Posterior cingulate gyrus (tissue), 11 donors: ENCODE measurements at places on chromosomes 1 and 21.

DNA sequence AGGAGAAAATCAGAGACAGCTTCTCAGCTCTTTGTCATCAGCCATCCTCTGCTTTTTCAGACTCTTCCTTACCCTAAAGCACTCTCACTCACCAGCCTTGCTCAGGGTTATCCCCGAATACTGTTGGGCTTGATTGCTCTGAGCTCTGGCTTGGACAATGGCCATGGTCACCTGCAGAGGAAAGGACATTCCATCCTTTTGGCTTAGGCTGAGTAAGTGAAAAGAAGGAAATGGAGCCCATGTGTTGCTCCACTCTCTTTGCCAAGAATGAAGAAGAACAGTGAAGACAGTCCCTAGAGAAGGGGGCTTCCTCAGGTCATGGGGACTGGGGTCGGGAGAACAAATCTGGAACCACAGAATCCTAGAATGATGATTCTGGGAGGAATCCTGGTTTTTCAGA, 2.3 kb downstream of the MTMR11 start:
- DNase-seq = no peak

DNA sequence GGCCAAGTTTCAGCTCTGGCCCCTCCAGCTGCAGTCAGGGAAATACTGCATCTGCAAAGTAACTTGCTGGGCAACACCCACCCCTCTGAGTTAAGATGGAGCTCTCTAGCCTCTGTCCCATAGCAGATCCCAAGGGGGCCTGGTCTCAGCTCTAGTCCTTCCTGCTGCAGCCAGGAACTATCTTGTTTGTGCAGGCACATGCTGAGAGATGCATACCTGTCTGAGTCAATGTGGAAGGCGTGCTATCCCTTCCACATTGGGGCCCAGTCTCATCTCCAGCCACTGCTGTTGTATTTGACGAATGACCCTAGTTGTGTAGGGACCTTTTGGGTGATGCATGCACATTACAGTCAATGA, 76.4 kb downstream of the CTH start:
- DNase-seq = no peak

- no peak for DNase-seq
Observed at GRCh38 chr1:57353654-57354053, 70.2 kb downstream of the DAB1 start.

DNA sequence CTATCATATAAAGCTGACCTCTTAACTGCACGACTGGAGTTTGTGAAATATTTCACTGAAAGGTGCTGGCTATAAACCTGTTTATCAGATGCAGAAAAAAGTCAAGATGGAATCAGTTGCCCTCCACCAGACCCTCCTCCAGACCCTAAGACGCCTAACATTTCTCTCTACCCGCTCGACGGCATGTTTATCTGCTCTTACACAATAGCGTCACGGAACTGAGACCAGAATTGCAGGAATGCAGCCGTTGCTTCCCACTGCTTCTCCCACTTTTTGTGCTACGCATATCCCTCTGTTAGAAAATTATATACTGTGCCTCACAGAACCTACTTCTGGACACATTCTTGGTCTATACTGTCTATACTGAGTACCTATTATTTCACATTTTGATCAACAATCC, 28.2 kb upstream of the FAM131C start:
- no peak for DNase-seq

DNA sequence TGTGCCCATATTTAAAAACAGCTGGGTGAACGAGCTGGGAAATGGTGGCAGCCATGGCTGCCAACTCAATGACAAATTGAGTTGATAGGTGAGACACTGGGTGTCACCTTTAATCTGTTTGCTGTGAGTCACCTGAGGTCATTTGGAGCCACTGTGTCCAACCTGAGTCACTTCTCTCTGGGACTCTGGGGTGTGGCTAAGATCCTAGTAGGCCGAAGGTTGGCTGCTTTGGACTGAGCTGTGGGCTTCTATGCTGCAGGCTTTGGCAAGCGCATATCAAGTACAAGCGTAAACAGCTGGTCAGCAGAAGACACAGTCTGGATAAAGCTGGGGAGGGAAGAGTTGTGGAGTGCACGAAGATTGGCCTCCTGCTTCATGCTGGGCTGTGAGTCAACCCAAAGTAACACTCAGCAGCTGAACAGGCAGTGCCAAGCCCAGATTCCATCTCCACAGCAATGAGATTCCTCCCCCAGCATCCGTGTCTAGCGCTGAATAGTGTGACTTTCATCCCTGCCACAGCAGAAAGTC, 24.0 kb downstream of the TEX35 start:
- DNase-seq = peak; percentile 88

GRCh38 chr1:43404353-43404752, 14.7 kb downstream of the SZT2 start:
- DNase-seq = no peak

- no peak for DNase-seq
Observed at GRCh38 chr1:86822459-86822858, 91.5 kb downstream of the SELENOF start.

GRCh38 chr1:28973596-28974421, 59.4 kb downstream of the EPB41 start:
- no peak for DNase-seq

- DNase-seq = peak; percentile 20
Observed at GRCh38 chr1:235329139-235329902, 951 bp downstream of the GGPS1 start.

DNA sequence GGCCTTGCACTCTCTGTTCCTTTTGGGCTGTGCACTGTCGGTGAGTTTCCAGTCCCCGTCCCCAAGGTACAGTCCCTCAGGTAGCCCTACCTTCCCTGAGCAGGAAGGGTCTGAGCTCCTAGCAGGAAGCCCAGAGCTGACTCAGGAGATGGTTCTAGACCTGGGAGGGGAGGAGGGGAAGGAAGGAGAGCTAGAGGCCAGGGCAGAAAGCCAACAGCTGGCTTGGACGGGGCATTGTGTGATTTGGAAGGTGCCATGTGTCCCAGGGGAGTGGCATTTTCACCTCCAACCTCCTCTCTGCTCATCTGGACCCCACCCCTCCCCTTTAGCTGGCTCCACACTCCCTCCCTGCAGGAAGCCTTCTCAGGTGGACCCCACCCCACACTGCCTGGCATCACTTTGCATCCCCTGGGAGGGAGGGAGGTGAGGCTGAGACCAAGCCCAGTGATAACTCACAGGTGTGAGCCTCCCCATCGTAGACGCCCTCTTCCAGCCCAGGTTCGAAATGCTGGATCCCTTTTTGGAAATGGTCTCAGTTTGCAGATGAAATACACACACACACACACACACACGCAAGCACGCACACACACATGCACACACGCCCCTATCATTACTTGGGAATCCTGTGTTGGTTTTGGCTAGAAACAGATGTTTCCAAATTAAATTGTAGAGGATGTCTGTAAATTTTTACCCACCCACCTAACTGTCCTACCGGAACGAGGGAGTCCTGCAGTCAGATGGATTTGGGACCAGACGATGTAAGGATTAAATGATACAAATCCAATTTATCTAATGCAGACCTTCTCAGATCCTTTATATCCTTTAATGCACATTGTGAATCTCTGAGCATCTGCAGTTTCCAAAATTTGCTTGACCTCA, 19.7 kb upstream of the IFNLR1 start:
- no peak for DNase-seq

DNA sequence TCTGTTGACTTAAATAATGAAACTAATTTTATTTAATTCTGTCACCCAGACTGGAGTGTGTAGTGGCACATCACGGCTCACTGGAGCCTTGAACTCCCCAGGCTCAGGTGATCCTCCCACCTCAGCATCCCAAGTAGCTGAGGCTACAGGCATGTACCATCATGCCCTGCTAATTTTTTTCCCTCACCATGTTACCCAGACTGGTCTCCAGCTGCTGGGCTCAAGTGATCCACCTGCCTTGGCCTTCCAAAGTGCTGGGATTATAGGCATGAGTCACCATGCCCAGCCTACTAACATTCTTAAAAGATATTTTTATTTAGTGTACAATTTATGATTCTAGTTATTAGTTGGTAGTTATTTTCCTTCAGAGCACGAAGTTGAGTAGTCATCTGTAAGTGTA, 49.5 kb downstream of the NRDC start:
- DNase-seq = no peak

DNA sequence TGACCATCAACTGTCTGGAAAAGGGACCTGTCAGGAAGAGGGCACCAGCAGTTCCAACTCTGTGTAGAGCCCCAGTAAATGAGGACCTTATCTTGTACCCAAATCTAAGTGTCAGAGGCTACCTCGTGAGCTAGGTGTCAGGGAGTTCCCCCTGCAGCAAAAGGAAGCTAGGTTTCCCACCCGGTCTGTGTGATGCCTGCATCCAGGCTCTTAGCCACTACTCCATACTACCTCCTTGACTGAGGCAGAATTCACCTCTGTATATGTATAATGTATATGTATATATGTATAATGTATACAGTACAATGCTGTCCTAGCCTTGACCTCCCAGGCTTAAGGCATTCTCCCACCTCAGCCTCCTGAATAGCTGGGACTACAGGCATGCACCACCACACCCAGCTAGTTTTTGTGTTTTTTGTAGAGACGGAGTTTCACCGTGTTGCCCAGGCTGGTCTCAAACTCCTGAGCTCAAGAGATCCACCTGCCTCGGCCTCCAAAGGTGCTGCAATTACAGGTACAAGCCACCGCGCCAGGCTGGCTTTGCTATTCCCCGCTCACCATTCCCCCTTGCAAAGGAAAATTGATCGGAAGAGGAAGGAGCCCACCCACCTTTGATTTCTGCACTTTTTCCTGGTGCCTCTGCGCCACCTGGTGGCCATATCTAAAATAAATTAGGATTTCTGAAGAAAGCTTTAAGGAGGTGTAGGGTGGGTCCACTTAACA, 15.7 kb upstream of the LUZP1 start:
- no peak for DNase-seq

DNA sequence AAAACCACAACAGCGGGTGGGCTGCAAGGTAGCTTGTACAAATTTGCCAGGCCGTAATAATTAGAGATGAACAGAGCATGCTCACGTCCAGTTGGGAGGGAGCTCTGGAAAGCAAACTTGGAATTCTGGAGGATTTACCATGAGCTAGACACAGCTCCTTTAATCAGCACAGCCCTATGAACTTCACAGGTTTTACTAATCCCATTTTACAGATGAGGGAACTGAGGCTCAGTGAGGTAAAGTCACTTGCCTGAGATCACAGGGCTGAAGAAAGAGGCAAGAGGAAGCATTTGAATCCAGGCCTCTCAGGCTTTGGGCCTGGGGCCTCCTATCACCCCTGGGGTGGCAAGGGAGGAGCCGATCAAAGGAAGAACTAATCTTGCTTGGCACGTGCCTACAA, 24.0 kb downstream of the PAX7 start:
- no peak for DNase-seq

GRCh38 chr1:90717356-90717664, 208 bp upstream of the BARHL2 start:
- no peak for DNase-seq

- no peak for DNase-seq
Observed at GRCh38 chr1:241503444-241503843, 16.1 kb downstream of the FH start.

DNA sequence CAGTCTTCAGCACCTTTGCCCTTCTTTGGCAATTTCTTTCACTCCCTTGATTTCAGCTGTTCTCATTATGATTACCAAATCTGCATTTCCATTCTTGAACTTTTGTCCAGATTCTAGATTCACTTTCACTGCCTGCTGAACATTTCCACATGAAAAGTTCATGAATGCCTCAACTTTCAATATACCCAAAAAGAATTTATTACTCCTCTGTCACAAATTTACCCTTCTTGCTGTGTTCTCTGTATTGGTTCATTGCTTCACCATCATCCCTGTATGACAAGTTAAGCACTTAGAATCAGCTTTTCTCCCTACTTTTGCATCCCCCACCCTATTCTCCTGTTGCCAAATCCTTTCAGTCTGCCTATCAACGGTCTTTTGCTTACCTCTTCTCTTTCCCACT, 112.6 kb upstream of the PKN2 start:
- no peak for DNase-seq

DNA sequence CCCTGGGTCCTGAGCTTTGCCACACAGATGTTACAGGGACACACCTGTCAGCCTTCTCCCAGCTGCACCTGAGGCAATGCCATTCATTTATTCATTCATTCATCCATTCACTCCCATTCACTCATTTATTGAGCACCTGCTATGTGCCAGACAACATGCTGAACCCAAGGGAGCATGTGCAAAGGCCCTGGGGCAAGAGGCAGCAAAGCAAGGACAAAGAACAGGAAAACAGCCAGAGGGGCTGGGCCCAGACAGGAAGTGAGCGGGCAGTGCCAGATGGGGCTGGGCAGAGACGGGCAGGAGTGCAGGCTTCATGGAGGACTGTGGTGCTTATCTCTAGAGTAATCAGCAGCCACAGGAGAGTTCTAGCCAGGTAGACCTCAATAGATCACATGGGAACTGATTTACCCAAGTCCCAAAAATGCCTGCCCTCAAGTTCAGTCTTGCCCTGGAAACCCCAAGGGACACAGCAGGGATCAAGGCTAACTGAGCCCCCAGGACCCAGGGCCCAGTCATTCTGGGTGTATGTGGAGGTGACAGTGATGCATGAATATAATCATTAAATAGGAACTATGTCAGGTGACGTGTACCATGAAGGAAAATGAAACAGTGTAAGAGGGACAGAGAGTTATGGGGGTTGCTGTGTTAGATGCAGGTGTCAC, 530.3 kb downstream of the MATN1 start:
- no peak for DNase-seq

DNA sequence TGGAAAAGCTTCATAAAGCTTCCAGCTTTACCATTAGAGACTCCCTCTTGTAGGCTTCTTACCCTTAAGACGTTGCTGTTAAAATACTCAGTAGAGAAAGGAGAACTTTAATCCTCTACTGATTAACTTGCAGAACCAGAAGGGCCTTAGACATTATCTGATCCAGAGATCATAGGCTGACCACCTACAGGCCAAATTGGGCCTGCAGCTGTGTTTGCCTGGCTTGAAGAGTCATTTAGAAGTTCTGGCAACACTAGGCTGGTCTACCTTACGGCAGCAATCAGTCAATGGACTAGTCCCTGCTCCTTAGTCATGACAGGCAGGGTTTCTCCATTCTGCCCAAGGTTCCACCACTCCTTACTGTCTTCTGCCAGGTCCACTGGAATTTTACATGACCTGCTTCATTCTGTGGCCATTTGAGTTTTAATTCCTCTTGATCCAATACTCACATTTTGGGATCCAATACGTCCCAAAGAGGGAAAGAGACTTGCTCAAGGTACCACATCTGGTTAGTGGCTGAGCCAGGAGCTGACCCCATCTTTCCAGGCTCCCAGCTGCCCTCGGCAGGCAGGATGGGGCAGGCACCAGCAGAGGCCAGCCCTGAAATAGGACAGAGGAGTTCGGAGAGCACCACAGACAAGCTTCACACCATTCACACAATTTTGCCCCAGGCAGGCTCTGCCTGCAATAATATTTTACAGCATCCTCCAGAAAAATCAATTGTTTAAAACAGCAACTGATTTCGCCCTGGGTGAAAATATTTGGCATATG, 96.8 kb downstream of the TNR start:
- DNase-seq = no peak

DNA sequence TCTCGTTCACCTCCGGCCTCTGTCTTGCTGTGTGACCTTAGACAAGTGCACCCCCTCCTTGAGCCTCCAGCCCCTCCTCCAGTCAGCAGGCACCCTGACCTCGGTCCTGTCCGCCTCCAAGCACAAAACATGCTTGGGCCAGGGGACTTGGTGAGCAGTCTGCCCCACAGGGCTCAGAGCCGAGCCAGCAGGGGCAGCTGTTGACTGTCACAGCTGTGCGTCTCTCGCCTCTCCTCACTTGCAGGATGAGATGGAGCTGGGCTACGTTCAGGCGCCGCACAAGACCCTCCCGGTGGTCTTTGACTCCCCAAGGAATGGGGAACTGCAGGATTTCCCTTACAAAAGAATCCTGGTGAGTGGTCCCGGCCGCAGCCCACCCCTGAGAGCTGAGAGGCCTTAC, 24.2 kb downstream of the PADI3 start:
- no peak for DNase-seq

- no peak for DNase-seq
Observed at GRCh38 chr1:93207211-93207610, 26.7 kb downstream of the CCDC18 start.
